AG10803 (cell line): ENCODE measurements at places on chromosomes 6 and 20.

- no peak for DNase-seq
Measured at GRCh38 chr20:16167423-16168130, 405.7 kb downstream of the KIF16B start.

DNA sequence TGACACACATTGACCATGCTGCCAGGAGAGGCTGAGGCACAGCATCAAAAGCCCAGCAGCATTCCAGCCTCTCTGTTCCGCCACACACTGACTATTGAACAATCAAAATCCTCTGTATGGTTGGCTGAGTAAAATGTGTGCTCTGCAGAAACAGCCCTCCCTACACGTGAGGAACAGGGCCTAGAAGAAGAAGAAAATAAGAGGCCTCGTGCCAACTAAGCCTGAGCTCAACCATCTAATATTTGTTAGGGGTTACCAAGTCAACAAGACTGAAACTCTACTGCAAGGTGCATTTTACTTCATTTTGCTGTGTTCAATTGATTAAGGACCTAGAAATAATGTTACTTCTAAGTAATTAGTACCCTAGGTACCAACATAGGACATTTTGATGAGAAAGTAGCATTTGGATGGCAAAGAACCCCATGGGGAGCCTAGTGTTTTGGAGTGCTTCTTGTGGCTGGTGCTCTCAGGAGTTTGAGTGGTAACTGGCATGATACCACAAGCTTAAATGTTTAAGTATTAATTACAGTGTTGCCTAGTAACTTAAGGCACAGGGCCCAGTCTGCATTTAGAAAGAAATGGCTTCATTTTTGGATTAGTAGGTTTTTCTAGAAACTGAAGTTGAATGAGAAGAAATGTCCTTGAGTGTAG lies 146.6 kb upstream of the PLN start:
- no peak for DNase-seq

DNA sequence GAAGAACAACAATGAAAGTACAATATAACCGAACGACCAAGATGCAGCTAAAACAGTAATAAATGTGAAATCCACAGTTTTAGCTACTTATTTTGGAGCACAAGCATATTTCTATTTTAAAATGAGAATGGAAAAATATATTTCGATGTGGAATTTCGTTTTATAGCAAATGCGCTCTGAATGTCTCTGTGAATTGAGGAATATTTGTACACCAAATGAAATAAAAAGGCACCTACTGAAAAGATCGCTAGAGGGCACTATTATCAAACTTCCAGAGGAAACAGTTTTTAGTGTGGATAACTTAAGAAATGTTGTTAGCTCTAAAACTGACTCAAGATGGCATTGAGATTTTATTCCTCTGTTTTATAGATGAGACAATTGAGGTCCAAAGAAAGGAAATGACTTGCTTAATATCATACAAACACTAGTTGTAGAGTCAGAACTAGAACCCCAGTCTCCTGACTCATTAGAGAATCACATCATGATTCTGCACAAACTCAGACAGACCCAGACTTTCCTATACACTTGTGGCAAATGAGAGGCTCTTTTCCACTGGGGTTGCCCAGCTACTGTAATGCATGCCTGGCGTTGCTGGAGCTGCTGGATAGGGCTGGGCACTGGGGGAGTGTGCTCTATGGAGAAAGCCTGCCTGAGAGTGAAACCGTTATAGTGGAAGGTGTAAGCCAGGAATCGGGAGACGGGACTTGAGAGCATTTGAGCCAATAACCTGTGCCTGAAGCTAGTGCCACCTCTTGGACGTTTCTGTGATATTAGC lies 51.9 kb downstream of the GCLC start:
- peak; percentile 64 for DNase-seq

DNA sequence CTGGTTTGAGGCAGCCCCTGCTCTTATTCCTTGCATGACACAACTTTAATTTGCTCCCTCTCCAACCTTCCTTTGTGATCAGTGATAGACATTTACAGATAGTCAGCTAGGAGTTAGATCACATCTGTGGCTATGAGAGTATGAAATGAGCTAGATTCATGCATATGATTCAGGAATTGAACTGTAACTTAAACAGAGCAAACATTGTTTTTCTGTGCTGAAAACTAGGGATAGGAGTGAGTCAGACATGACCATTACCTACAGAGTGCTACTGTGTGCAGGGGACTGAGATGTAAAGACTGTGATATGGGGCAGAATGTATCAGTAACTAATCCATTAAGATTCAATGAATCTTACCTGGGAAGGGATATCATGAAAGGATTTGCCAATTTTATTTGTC lies 279.4 kb upstream of the SPTLC3 start:
- no peak for DNase-seq

DNA sequence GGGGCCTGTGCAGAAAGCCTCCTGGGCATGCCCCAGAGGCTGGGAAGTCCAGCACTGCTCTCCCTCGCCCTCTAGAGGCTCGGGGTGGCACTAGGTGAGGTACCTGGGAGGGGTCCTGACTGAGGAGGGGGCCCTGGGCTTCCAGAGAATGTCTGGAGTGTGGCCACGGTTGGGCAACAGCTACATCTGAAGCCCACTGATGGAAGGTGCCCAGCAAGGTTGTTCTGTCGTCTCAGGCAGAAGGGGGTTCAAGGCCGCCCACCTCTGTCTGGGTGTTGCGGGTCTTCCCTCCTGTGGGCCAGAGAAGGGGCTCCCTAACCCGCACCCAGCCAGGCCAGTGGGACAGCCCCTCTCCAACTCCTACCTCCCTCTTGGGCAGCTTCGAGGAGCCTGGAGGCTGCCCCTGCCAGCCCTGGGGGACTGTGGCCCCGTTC lies 11.4 kb upstream of the VEGFA start:
- DNase-seq = no peak

- DNase-seq = no peak
Measured at GRCh38 chr6:150511313-150511712, 88.4 kb upstream of the PLEKHG1 start.

- no peak for DNase-seq
Measured at GRCh38 chr6:163527291-163527690, 112.8 kb downstream of the QKI start.

DNA sequence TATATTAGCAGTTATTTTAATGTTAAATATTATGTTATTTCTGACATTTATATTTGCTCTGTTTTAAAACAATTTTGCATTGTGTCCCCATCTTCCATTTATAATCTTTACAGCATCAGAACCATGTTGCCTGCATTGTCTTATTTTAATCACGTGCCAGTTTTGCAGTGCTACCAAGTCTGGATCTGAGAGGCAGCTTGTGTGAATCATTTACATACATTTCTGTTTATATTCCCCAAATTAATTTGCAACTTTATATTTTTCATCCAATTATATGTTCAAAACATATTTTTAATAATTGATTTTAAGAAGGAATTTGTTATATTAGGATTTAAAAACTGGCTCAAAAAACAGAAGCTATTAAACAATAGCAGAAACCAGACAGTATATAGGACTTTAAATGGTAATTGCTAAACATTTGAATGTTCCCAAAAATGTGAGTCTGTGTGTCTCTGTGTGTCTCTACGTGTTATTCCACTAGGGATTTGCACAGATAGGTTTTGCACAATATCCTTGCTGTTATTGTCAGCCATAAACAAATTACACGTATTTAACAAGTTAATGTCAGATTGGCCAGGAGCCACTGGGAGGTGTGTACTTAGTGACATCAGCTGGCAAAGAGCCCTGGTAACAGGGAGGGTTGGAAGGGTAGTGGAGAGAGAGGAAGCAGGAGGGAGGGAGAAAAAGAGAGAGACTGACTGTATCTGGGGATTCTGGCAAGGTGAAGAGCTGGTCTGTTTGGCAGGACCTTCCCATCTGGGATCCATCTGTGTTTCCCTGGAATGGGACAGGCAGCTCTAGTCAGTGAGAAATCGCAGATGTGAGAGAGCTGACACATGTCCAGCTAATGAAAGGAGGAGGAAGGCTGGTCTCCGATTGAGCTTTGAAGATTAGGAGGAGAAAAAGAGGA lies 72.1 kb downstream of the CBFA2T2 start:
- peak; percentile 95 for DNase-seq

DNA sequence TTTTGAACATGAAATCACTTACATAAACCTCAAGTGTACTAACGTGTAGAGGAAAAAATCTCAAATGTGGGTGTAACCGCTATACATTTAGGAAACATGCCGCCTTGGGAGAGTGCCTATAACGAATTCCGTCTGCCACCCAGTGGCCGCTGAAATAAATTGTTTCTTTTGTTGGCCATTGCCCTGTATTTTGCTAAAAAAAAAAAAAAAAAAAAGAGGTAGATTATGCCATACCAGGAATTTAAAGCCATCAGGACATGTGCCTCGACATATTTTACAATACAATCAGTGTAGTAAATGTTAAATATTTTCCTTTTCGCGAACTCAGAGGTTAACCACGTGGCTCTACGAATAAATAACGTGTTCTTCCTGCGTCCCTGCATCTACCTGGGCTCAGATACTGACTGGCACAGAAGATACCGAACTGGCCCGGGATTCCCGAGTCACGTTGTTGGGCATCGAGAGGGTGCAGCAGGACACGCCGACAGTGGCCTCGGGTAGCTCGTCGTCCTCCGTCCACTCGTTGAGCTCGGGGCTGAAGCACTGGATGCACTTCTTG lies 14.3 kb downstream of the KLHL31 start:
- DNase-seq = peak; percentile 76

GRCh38 chr6:107642095-107642860 lies 152.4 kb downstream of the SOBP start:
- no peak for DNase-seq

DNA sequence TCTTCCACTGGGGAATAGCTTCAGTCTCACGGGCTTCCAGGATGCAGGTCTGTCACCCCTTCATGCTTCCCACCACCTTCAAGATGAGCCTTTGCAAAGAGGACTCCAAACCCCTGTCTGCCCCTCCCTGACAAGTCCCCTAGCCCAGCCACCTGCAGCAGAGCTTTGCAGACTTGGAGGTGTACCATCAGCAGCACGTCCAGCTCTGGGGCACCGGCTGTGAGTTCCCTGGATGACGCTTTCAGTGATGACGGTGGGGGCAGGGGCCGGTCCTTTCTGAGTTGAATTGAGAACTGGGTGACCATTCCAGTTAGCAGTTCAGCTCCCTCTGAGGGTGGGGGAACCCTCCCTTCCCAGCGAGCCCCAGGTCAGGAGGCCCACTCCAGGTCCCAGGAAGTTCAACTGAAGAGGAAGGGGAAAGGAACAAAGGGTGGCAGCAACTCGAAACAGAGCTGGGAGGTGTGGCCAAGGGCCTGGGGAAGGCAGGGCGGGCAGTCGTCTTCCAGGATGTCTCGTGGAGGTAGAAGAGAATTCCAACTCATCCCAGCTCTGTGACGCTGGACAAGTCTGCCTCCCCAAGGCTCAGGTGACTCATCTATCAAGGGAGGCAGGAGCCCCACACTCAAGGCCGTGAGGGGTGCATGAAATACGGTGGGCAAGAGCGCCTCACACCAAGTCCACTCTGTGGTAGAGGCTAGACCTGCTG lies 86.0 kb downstream of the PTPN1 start:
- DNase-seq = no peak

DNA sequence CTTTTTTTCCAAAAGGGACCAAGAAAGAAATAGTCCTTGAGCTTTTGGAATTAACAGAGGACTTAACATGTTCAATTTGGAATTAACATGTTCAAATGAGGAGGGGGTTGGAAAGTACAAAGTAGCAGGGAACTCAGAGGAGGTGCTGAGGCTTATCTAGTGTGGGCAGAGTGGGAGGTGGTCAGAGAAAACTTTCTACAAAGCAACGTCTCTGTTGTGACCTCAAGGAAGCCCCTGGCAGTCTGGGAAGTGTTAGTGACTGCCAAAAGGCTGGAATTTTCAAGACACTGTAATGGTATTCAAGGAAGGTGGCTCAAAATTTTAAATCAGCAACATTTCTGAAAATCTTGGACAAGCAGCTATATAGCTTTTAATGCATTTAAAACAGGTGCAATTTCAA lies 7.3 kb downstream of the ECI2 start:
- no peak for DNase-seq

DNA sequence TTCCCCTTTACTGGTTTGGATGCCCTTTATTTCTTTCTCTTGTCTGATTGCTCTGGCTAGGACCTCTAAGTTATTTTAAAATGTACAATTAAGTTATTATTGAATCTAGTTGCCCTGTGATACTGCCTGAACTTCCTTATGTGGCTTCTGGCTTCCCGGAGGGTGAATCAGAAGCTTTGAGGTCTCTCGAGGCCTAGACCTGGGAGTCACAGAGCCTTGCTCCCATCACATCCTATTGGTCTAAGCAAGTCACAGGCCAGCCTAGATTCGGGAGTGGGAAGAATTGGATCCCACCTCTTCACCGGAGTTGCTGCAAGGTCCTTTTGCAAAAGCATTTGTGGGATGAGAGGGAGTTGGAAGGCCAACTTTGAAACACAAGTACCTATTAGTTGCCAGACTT lies 15.2 kb downstream of the BCAS4 start:
- no peak for DNase-seq

- DNase-seq = no peak
Measured at GRCh38 chr6:109183109-109183650, 87.9 kb downstream of the CEP57L1 start.

DNA sequence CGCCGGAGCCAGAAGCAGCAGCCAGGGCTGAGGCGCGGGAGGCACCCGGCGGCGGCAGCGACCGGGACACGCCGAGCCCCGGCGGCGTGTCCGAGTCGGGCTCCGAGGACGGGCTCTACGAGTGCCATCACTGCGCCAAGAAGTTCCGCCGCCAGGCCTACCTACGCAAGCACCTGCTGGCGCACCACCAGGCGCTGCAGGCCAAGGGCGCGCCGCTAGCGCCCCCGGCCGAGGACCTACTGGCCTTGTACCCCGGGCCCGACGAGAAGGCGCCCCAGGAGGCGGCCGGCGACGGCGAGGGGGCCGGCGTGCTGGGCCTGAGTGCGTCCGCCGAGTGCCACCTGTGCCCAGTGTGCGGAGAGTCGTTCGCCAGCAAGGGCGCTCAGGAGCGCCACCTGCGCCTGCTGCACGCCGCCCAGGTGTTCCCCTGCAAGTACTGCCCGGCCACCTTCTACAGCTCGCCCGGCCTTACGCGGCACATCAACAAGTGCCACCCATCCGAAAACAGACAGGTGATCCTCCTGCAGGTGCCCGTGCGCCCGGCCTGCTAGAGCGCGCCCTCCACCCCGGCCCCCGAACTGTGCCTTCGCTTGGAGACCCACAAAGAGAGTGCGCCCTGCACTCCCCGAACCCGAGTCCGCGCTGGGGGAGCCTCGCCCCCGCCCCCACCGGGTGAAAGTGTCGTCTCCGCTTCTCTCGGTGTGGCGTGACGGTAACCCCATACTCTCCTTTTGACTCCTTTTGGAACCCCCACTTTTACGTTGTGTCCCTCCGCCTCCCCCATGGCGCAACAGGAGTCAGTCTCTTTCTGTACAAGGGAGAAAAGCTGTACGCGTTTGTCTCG lies 1.6 kb downstream of the INSM1 start:
- no peak for DNase-seq
